ENCODE measurements at places on chromosomes 4 and X.

- no peak for DNase-seq
Observed at GRCh38 chrX:150100261-150100660, 162.0 kb upstream of the EOLA2 start.

DNA sequence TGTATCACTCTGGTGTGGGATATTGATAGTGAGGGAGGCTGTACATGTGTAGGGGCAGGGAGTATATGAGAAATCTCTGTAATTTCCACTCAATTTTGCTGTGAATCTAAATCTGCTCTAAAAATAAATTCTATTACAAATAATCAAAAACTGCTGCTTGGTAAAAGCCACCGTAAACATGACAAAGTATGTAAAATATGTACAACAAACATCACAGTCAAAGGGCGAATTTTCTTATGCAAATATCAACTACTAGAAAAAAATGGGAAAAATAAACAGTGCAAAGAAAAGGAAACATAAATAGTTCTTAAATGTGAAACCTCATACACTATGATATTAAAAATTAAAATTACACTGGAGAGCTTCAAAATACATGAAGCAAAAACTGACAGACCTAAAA lies 105.1 kb upstream of the DCLK2 start:
- DNase-seq = no peak

DNA sequence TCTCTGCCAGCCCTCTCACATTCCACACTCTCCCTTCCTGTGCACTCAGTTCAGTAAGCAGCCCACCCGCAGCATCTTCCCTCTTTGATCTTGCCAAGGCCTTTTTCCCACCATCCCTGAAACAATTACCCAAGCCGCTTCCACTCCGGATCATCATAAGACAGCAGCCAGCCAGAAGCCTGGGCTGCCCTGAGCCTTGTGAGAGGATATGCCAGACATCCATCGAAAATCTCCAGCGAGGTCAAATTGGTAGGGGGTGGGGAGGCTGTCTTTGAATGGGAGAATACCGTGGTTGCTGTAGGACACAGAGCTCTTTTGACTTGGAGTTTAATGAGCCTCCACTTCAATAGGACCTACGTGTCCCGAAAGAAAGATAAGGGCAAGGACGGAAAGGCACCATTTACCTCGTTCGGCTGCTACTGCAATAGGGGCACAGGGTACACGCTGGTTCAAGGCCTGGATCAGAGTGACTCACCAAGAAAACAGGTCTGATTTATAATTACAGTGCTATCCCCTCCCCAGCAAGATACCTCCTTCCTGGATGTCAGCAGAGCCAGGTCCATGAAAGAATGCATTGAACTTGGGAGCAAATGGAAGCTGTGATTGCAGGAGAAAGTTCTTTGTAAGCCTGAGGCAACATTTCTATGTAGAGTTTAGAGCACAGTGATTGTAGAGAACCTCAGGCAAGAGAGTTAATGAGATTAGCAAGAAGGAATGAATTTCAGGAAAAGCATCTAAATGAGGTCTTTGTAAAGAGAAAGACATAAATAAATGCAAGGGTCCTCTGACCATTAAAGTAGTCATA lies 39.5 kb downstream of the AMOT start:
- no peak for DNase-seq

DNA sequence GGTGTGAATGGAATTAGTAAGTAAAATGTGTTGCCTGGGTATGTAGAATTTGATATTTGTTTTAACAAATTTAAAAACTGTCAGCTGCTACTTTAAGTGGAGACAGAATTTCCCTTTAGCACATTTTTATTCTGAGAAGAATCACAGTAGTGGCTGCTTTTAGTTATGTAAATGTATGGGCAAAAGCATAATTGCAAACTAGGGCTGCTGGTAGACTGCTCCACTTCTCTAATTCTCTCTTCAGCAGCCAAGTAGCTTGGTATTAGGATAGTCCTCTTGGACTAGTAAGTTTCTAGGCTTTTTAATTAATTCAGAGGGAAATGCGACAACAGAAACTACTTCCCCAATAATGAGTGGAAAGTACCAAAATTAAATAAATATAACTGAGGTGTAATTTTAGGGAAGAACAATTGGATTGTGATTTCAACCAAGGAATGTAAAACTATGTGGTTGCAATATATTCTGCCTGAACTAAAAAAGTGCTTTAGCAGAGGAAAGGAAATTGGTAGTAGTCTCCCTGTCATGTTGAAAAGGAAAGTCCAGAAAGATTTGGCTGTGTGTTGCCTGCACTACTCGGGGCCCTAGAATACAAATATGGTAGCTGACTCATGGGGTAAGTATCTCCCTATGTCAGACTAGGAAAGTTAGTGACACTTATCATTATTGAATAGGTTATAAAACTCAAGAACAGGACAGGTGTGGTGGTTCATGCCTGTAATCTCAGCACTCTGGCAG lies 9.2 kb upstream of the EIF4E start:
- DNase-seq = no peak

DNA sequence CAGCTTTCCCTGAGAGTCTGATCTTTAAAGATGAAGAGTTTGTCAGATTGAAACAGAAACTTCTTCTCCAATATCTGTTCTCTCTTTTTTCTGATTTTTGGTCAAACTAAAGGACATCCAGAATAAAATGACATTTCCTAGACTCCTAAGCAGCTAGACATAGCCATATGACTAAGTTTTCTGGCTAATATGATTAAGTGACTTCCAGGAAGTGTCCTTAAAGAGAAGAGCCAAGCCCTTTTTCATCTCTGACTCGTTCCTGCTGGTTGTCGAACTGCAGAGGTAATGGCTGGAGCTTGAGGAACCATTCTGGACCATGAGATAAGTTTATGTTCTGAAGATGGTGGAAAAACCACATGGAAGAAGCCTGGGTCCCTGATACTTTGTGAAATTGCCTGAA lies 546.0 kb downstream of the BCOR start:
- DNase-seq = no peak

GRCh38 chrX:27815209-27815608 lies 7.4 kb downstream of the MAGEB10 start:
- DNase-seq = no peak

DNA sequence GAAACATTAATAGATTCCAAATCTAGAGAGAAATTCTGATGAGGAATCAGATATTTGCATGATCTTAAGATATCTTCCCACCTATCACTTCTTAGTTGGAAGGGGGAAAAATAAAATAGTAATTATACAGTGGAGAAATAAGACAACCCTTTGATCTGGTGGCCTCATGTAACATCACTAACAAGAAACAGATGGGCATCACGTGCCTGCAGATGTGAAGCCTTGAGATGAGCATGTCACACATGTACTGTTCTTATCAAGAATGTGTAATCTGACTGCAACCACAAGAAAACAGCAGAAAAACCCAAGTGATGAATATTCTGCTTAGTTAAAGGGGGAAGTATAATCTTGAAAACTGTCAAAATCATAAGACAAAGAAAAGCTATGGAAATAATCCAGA lies 31.4 kb upstream of the NKX6-1 start:
- DNase-seq = peak; percentile 34

DNA sequence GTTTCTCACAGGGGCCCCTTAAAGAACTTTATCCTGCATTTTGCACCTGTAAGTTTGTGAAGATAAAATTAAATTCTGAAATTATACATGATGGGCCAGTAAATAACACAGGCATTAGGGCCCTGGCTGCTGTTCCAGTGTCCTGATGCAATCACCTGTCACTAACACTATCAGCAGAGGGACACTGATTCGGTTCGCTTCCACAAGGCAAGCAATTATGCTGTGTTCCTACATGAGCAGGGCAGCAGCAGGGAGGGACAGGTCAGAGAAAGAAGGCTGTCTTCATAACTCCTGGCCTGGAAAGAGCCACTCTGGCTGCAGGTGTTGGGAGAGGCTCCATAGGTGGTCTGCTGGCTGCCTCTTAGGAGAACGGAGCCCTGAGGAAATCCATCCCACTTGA lies 487.3 kb downstream of the MID1IP1 start:
- no peak for DNase-seq

- DNase-seq = no peak
Observed at GRCh38 chrX:16638533-16638932, 11.4 kb upstream of the S100G start.

GRCh38 chr4:14908635-14909034 lies 93.6 kb upstream of the CPEB2 start:
- peak; percentile 9 for DNase-seq

GRCh38 chrX:46260499-46260898 lies 284.7 kb downstream of the ZNF674 start:
- DNase-seq = no peak

- no peak for DNase-seq
Observed at GRCh38 chr4:32562010-32562409, 1841.8 kb downstream of the PCDH7 start.

DNA sequence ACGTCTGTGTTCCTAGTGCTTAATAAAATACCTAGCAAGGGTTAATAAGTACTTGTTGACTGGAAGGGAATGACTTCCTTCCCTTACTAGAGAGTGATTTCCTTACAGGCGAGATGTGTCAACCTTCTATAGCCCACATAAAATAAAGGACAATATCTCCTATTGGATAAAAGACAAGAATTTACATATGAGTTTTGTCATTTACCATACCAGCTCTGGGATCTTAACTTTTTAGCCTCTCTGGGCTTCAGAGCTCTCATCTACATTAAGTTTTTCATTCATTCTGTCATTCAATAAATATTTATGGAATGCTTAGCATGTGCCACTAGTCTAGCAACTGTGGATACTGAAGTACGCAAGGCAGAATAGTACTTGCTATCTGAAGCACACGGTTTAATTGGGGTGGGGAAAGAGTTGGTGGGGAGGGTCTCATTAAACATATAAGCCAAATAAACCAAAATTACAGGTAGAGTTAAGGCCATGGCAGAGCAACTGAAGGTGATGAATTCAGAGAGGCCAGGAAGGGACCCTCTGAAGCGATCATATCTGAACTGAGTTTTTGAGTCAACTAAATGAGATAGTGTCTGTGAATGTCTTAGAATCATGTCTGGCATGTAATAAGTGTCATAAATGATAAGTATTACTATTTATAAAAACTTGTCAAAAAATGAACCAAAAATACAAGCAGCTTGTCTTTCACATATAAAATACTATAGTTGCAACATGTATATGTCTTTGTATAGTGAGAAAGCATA lies 91.6 kb upstream of the BMP2K start:
- no peak for DNase-seq

GRCh38 chr4:69057620-69058409 lies 38.5 kb upstream of the UGT2B7 start:
- DNase-seq = no peak

GRCh38 chr4:94463771-94464170 lies 12.0 kb downstream of the PDLIM5 start:
- no peak for DNase-seq

- no peak for DNase-seq
Observed at GRCh38 chr4:17921451-17921850, 100.1 kb downstream of the LCORL start.

DNA sequence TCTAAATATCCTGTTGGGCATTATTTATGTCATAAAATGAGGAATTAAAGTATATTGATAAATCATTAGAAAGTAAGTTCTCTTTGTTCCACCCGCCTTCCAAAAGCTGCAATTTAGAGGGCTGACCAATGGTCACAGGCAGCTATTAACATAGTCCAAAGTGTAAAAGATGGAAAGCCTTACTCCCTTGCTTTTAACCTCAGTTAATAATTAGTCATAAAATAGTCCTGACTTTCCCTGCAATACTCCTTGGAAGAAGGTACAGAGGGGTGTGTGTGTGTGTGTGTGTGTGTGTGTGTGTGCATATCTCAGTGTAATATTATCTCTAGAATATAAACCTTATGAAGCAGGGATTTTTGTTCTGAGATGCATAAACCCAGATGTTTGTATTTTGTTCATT lies 275.4 kb downstream of the FAT4 start:
- DNase-seq = no peak

- no peak for DNase-seq
Observed at GRCh38 chr4:139823746-139824145, 158.1 kb downstream of the MGST2 start.

- no peak for DNase-seq
Observed at GRCh38 chrX:115713460-115713859, 152.5 kb downstream of the PLS3 start.

DNA sequence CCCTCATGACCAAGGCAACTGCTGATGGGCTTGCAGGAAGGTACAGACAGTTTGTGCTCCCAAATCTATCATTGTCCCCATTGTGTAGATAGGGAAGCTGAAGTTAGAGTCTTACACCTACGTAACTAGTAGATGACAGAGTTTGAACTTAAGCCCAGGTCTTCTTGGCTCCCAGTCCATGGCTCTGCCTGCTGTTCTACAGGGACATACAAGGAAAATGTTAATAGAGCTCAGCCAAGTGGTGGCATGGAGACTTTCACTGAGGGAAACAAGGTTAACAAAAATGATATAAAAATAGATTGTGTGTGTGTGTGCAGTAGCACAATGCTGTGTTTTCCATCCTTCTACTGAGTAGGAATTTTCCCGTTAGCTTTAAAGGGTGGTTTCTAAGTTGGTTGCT lies 936.5 kb downstream of the RPA4 start:
- DNase-seq = no peak

- no peak for DNase-seq
Observed at GRCh38 chr4:17164666-17165065, 266.2 kb upstream of the LDB2 start.

- no peak for DNase-seq
Observed at GRCh38 chrX:42725196-42725595, 52.8 kb downstream of the PPP1R2C start.

GRCh38 chr4:148355442-148356123 lies 86.6 kb downstream of the NR3C2 start:
- DNase-seq = no peak

- no peak for DNase-seq
Observed at GRCh38 chrX:107154787-107155620, 36.4 kb upstream of the RBM41 start.

GRCh38 chrX:114626323-114626722 lies 42.4 kb downstream of the HTR2C start:
- DNase-seq = no peak

DNA sequence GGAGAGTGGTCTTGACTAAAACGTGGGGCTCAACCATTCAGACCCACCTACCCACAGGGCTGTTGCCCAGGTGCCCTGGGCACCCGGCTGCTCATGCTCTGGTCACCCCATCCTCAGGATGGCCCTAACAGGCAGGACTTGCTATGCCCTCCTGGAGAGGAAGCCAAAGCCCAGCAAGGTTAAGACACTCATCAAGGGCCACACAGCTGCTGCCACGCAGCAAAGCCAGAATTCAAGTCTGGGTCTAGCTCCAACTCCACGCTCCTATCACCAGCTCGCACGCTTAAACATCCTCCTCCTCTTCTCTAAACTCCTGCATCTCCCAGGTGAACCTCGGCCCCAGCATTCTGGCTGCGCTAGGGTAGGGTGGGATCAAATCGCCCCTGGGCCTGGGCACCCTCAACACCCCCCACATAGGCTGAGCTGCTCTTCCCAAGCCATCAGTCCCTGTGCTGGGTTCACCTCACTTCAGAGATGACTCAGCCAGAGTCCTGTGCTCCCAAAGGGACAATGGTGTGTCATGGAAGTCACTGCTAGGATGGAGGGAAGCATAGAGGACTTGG lies 54.1 kb downstream of the PPP2R2C start:
- no peak for DNase-seq

GRCh38 chrX:107445146-107445545 lies 4.3 kb upstream of the FRMPD3 start:
- no peak for DNase-seq
